Cardiac muscle cell (in vitro differentiated cells and primary cell): ENCODE measurements at places on chromosomes 3 and 15.
A peak's percentile ranks its signal among the peaks of the same experiment; 100 is the strongest.

DNA sequence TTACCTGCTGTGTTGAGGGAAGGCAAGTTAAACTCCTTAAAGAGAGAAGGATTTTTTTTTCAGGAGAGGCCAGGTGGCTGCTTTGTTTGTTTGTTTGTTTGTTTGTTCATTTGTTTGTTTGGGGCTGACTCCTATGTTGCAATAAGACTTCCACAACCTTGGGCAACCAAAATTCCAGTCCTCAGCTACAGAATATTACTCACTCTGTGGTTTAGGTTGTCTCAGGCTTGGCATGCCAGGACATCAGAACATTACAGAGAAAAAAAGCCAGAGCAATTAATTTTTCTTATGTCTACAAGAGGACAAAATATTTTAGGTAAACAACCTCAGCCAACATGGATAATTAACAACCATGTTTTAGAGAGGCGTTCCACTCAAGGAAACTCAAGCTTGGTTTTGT, 156.7 kb upstream of the ATP11B start:
- no peak for DNase-seq

DNA sequence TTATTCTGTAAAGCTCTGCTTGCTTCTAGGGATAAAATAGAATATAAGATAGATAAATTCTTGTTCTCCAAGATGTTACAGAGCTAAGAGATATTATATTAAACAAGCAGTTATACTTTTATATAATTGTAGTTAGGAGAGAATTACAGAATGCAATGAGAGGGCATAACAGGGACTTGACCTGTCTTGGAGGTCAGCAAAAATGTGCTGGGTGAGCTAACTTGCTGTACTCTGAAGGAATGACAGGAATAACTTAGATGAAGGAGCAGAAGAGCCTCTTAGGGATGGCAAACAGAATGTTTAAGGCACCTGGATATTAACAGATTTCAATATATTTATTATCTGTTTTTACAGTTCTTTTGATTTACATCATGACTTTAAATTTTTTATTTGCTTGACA, 33.2 kb downstream of the ZNF654 start:
- DNase-seq: no peak

GRCh38 chr15:29451201-29451781, 181.7 kb upstream of the NSMCE3 start:
- DNase-seq: no peak

DNA sequence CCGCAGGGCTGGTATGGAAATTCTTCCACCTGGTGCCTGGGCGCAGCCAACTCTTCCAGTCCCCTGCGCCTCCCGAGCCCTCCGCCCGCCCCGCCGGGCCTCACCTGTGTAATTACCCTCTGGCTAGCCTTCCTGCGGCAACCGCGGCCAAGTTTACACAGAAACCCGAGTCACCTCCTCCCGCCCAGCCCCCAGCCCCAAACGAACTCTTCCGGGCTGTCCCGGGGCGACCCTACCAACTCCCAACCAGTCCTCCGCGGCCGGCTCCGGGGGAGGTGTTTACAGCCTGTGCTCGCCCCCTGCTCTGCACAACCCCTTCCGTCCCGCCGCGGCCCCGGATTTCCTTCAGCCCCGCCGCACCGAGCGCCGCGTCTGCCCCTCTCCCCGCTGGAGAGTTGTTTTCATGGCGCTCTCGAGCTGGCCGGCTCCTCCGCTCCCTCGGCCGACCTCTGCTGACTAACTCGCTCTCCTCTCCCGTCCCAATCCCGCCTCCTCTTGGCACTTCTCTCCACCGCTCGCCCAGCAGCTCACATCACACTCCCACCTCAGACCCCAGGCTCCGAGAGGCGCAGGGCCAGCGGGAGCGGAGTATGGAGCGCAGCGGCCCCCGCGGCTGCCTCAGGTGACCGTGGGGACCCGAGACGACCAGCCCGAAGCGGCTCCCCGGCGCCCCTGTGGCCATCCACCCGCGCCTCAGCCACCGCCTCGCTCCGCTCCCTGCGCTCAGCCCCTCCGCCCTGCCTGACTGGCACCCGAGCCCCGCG, 538 bp downstream of the ATOSA start:
- DNase-seq: peak; percentile 72

GRCh38 chr3:11379238-11379823, 107.1 kb downstream of the ATG7 start:
- peak; percentile 76 for DNase-seq

DNA sequence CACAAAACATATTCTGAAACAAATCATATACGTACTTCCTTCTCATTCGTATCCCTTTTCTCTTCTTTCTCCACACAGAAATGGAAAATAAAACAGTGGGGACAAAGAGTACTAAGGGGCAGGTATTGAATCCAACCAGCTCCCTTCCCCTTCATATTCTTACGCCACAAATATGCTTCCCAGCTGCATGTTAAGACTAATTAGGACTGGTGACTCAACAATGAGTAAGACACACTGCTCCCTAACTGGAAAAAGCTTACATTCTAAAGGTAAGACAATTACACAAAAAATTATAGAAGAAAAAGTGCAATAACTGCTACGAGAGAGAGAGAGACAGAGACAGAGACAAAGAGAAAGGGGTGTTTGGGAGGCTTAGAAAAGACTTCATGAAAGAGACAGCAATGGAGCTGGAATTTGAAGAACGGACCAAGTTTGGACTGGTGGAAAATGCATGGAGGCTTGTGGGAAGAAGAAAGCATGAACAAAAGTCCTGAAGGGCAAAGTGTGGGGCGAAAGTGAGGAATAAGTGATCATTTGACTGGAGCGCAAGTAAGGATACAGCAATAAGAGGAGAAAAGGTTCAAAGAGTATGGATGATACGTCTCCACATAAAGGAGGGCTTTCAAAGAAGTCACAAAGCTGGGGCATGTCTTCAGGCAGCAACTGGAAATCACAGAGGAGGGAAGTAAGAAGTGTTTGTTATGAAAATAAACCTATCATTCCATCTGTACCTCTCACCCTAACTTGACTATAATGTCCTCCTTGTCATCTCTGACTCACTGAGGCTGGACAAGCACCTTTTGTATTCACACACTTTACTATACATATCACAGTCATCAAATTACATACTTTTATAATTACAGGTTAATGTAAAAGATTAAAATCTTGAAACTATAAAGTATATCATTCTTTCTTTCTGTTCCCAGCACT, 49.2 kb downstream of the RYK start:
- no peak for DNase-seq

DNA sequence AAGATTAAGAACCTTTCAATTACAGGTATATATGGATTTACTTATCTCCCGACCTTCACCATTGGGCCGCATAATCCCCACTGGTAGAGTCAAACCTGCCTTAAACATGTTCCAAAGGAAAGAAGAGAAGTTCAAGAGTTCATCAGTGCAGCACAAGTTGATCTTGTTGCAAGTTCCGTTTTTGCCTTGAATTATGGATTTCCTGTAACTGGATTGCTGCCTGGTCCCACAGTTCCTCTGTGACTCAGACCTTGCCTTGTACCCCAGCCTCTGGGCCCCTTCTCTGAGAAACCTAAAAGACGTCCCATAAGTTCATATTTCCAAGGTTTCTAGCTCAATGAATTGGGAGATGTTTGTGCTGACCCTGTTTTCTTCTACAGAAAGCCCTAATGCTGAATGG, 112.5 kb upstream of the THBS1 start:
- no peak for DNase-seq

- no peak for DNase-seq
Observed at GRCh38 chr3:127059072-127059471, 76.2 kb downstream of the PLXNA1 start.

DNA sequence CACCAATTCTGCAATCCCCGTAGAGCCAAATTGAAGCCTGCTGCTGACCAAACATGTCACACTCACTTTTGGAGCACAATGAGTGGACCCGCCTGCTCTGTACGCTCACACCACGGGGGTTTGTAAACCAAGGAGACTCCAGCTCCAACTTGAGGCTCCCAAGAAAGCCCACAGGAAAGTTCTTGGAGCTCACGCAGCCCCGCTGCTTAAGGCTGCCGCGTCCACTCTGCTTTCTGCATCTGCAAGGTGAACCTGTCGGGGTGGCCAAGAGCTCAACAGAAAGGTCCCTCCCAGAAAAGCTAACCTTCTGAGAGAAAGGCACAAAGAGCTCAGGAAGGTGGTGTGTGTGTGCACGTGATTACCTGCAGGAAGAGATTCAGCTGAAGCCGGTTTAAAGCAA, 94.9 kb downstream of the PCSK6 start:
- DNase-seq: no peak

GRCh38 chr15:42338500-42338899, 20.8 kb upstream of the CAPN3 start:
- peak; percentile 5 for DNase-seq
